ENCODE measurements at places on chromosomes 2 and 18.
A peak's percentile ranks its signal among the peaks of the same experiment; 100 is the strongest.

DNA sequence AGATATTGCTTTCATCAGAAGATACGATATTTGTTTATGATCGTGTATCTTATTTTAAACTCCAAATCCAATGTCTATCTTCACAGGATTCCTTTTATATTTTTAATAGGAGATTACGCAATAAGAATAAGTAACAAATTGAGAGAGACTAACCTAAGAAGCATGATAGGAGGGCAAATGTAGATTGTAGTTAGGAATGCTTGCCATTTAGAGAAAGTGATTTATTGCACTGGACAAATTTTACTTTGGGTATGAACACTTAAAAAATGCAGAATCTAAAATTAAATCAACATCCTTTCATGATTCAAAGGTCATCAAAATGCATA, 563.4 kb upstream of the POU3F3 start:
- no peak for DNase-seq

DNA sequence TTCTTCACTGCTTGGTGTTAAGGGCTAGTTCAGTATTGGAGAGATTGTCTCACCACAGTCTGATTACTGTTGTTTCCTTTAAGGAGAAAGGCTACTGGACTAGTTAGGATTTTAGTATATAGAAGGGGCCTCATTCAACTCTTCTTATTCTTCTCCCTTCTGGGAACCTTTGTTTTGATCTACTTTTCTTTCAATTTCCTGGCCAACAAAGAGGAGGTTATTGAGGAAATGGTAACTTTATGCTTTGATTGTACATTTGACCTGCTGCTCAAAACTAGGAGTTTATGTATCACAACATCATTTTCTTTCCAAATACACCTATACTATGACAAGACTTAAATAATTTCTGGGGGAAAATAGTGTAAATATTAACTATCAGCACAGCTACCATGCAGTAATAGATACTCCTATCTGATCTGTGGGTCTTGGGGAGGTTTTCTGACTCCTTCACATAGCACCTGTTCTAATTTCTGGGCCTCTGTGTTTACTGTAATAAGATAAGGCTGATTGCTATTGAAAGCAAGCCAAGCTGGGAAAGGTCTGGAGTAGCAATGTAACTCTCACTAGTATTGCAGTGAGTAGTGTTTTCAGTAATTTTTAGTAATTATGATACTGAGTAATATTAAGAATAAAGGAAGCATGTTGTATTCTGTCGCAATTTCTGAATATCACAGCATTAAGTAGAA, 395.3 kb downstream of the NUP35 start:
- DNase-seq, result no peak

DNA sequence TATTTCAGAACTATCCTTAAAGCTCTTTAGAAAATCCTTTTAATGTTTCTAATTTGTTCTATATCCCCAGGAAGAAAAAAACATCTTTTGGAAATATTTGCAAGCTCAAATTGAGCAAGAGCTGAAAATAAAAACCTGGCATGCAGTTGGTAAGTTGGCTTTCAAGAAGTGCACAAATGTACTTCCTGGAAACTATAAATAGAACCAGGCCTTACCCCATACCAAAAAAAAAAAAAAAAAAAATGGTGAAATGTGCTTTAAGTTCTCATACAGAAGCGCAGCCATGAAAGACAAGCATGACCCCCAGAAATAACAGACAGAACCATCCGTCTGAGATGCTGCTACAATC, 178.5 kb downstream of the HDAC4 start:
- DNase-seq, result no peak

GRCh38 chr2:203786549-203787351, 80.3 kb downstream of the CD28 start:
- no peak for DNase-seq

- DNase-seq, result no peak
These were observed 300.1 kb downstream of the MYCN start for GRCh38 chr2:16240402-16240801.

DNA sequence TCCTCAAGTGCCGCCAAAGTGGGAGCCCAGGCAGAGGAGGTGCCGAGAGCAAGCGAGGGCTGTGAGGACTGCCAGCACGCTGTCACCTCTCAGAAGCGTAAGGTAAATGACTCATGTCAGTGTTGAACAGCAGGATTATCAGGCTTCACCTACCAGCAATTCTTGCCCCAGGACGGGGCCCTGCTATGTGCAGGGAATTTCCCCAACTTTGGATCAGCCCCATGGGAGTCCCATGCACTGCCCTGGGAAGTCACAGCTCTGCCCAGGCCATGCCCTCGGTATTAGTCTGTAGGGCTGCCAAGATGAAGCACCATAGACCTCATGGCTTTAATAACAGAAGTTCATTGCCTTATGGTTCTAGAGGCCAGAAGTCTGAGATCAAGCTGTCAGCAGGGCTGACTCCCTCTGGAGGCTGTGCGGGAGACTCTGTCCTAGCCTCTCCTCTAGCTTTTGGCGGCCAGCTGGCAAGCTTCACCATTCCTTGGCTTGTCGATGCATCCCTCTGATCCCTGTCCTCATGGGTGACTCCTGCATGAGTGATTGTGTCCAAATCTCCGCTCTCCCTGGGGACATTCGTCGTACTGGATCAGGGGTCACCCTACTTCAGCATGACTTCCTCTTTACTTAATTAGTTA, 55.9 kb downstream of the TRPM8 start:
- DNase-seq, result no peak

DNA sequence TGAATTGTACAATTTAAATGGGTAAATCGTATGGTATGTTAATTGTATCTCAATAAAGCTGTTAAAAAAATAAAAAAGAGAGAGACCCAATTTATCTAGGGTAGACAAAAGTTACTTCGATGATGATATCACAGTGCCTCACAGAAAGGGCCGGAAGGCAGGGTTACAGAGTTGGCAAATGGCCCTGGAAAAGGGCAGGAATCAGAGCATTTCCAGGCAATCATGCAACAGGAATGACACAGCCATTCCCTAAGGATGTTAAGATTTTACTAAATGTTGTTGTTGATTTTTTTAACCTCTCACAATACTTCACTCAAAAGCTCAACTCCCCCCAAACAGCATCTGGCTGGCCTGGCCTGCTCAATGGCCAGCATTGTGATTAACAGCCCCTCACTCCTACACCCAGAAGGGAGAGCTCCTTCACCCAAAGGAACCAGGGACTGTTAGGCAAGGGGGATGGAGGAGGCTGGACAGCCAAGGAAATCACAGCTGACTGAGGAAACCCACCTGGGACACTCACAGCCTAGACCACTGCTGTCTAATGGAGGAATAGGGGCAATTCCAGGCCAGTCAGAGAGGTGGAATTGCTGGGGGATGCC, 7.7 kb upstream of the SP100 start:
- DNase-seq, result peak; percentile 68

DNA sequence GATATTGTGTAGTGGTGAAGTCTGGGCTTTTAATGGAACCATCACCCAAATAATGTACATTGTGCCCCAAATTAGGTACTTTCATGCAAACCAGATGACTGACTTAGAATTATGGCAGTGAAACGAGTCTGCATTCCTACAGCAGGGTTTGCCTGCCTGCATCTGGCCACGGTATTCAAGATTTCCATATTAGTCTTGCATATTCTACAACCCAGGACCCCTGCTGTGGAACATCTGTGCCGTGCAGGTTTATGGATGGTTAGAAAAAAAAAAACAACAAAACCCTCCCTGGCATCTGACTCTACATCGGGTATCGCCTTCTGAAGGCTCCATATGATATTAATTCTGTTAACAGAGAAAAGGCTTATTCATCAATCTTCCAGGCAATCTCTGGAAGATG, 394.8 kb downstream of the DCDC2C start:
- DNase-seq, result no peak

GRCh38 chr18:50182511-50182910, 12.4 kb downstream of the MYO5B start:
- DNase-seq, result no peak

GRCh38 chr2:186431306-186431705, 54.8 kb upstream of the ZC3H15 start:
- DNase-seq, result no peak

DNA sequence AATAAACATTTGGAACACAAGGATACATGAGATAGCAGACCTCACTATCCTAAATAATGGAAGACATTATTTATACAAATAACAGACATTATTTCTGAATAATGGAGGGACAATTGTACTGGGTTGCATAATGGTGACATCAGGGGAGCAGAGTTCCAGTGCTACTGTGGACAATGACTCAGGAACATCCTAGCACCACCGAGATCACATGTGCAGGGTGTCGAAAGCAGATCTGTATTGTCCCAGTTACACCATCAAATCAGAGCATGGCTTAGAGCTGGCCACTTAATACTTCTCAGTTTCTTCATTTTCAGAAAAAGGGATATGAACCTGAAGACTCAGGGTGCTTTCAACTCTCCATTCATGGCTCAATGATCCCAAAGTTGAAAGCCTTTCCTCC, 249.1 kb upstream of the RBMS1 start:
- no peak for DNase-seq

GRCh38 chr2:165630236-165630635, 160.7 kb downstream of the CSRNP3 start:
- DNase-seq, result no peak

DNA sequence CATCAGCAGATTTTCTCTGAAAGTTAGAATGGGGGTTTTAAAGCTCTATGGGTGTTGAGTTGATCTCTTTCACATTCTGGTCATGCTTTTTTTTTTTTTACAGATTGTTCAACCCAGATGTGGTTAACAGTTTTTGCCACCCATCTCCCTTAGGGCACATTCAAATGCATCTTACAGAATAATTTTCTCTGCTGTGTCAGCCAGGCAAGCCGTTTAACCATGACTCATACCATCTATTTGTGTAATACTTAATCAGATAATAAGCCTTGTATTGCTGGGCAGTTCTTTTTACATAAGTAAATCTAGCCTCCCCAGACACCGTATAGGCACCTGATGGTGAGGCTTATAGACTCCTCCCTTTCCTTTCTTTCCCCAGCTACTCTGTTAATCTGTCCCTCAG, 62.0 kb downstream of the TGIF1 start:
- DNase-seq, result no peak

DNA sequence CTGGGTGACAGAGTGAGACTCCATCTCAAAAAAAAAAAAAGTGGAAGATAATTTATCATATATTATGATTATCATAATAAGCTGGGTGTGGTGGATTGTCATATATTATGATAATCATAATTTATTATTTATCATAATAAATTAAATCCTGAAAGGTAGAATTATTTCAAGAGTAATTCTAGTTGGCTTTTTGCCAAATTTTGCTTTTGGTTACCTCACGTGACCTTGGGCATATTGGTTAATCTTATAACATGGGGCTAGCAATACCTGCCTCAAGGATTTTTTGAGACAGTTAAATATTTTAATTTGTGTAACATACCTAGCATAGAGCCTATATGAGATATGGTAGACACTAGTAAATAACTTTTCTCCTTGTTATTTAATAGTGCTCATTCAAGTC, 111.3 kb upstream of the TTC27 start:
- DNase-seq, result no peak

GRCh38 chr2:1633092-1633671, 111.1 kb downstream of the PXDN start:
- DNase-seq, result no peak

GRCh38 chr18:32139835-32140283, 48.2 kb downstream of the RNF138 start:
- no peak for DNase-seq

GRCh38 chr2:241860184-241861078, 1.7 kb upstream of the PDCD1 start:
- peak; percentile 47 for DNase-seq

- DNase-seq, result no peak
These were observed 126.8 kb downstream of the CLIP4 start for GRCh38 chr2:29241955-29242565.

All from right cardiac atrium (tissue), 5 donors.